ENCODE measurements at places on chromosomes 1 and 21. TPM values are rescaled to one million over a fixed set of nuclear protein-coding genes. Genes with fewer than 3 reads are reported as not detected.

The GPR37L1 gene
- 0.41 TPM for total RNA-seq

The NKAIN1 gene
- total RNA-seq, result 0.51 TPM

The PTPN14 gene
- total RNA-seq, result 36.1 TPM

The TNFRSF18 gene
- 3.0 TPM for total RNA-seq

The CYP2J2 gene
- total RNA-seq, result 24.1 TPM

The OR2L8 gene
- total RNA-seq, result not detected

The LIX1L gene
- total RNA-seq, result 28.3 TPM

The SLC41A1 gene
- 43.6 TPM for total RNA-seq

The C8B gene
- not detected for total RNA-seq

The NLRP3 gene
- 3.8 TPM for total RNA-seq

The ADGRL2 gene
- total RNA-seq, result 142 TPM

The ACKR1 gene
- total RNA-seq, result 10.3 TPM

The KIF17 gene
- total RNA-seq, result 2.4 TPM

The PPIH gene
- 28.9 TPM for total RNA-seq

The KIFAP3 gene
- total RNA-seq, result 58.2 TPM

The IKBKE gene
- total RNA-seq, result 12.2 TPM

The S100A16 gene
- 76.2 TPM for total RNA-seq

The LCE2B gene
- total RNA-seq, result not detected

The CRP gene
- not detected for total RNA-seq

The RGS16 gene
- 10.3 TPM for total RNA-seq

The UTS2 gene
- total RNA-seq, result not detected

The HES5 gene
- 2.8 TPM for total RNA-seq

The EVI5 gene
- 34.4 TPM for total RNA-seq

The CD48 gene
- total RNA-seq, result 3.3 TPM

The PRDM16 gene
- total RNA-seq, result 1.6 TPM

The TGFB2 gene
- total RNA-seq, result 40.1 TPM

The NHLH2 gene
- 0.21 TPM for total RNA-seq

The UBASH3A gene
- total RNA-seq, result 0.41 TPM

Measured in tongue (tissue), 3 donors.